Effector memory CD4-positive, alpha-beta T cell (primary cell): ENCODE measurements at places on chromosomes 13 and 19.

GRCh38 chr13:104301171-104301975, 1235.2 kb upstream of the SLC10A2 start:
- H3K27me3 ChIP-seq = no peaks in the 10 kb centered on the region
- no peak for DNase-seq
- H3K4me1 ChIP-seq = no peaks in the 10 kb centered on the region
- no peaks in the 10 kb centered on the region for H3K36me3 ChIP-seq
- H3K4me3 ChIP-seq = no peak overlapping the region
- H3K27ac ChIP-seq = no peak overlapping the region

- no peaks in the 10 kb centered on the region for H3K4me1 ChIP-seq
- H3K27me3 ChIP-seq = no peaks in the 10 kb centered on the region
- no peak for DNase-seq
- no peak overlapping the region for H3K4me3 ChIP-seq
- no peak overlapping the region for H3K27ac ChIP-seq
These were observed 545.4 kb downstream of the SUCLA2 start for GRCh38 chr13:47455626-47456025.

DNA sequence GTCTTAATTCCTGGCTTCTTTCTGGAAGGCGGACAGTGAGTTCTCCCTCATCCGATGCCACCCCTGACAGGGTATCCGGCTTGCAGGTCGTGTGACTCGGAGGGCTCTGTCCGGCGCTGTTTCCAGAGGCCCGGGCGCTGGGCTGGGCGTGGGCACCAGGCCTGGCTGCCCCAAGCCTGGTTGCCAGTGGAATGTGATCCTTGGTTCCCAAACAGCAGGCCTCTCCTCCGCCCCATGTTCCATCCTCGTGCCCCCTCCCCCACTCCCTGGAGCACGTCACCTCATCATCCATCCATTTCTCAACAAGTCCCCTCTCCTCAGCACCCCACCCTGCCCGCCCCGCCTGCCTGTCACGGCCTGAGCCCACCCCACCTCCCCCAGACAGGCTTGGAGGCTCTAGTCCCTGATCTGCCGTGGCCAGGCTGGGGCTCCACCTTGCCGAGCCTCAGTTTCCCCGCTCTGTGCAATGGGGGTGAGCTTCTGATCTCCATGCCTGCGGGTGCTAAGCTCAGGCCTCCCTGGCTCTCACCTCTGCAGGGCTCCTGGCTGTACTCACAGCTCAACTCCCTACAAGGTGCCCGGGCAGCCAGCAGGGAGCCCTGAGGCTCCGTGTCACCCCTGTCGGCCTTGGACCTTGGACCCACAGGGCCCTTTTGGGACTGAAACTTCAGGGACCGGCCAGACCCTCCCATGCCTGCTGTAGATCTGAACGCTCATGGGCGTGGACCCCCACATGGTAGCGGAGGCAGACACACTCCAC, 2.3 kb downstream of the TBXA2R start:
- H3K36me3 ChIP-seq = no peaks in the 10 kb centered on the region
- no peak overlapping the region for H3K4me3 ChIP-seq
- H3K27ac ChIP-seq = no peak overlapping the region
- peaks cover 26% of the 10 kb centered on the region for H3K4me1 ChIP-seq

GRCh38 chr13:73717632-73718031, 416.6 kb downstream of the KLF12 start:
- no peak for DNase-seq
- peaks cover 18% of the 10 kb centered on the region for H3K36me3 ChIP-seq
- H3K27ac ChIP-seq = peak overlapping the region; percentile 72
- H3K4me1 ChIP-seq = peaks cover 29% of the 10 kb centered on the region
- no peak overlapping the region for H3K4me3 ChIP-seq
- H3K27me3 ChIP-seq = no peaks in the 10 kb centered on the region

GRCh38 chr13:42369071-42369797, 97.3 kb downstream of the AKAP11 start:
- H3K27ac ChIP-seq = no peak overlapping the region
- H3K4me3 ChIP-seq = no peak overlapping the region
- H3K4me1 ChIP-seq = no peaks in the 10 kb centered on the region

DNA sequence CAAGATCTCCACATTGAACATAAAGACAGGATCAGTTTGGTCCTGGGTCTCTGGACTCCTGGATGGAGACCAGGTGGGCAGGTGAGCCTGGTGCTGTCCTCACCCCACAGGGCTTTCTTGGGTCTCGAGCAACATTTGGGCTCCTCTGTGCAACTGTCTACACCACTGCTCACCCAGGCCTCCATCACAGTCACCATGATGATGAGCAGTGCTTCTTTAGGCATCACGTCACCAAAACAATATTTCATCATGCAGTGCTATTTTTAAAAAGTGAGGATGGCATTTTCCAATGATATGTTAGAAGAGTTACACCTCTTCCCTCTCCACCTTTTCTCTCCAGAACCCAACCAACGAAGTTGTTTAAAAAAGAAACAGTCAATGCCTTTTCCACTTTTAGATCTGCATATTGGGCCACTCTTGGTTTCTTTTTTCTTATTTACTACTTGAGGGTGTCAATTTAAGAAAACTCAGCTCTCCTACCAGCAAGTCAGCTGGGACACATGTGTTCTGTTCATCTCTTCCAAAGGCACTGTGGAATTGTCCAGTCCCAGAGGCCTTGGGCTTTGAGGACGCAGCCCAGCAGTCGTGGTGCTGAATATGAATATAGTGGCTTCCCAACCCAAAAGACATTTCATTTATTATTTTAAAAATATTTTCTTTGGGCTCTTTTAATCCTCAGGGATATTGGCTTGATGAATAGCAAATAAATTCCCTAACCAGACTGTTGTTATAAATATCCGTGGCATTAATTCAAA, 405.7 kb downstream of the KCNRG start:
- no peaks in the 10 kb centered on the region for H3K27me3 ChIP-seq
- H3K27ac ChIP-seq = no peak overlapping the region
- H3K36me3 ChIP-seq = no peaks in the 10 kb centered on the region
- H3K4me3 ChIP-seq = no peak overlapping the region
- H3K4me1 ChIP-seq = no peaks in the 10 kb centered on the region
- no peak for DNase-seq

DNA sequence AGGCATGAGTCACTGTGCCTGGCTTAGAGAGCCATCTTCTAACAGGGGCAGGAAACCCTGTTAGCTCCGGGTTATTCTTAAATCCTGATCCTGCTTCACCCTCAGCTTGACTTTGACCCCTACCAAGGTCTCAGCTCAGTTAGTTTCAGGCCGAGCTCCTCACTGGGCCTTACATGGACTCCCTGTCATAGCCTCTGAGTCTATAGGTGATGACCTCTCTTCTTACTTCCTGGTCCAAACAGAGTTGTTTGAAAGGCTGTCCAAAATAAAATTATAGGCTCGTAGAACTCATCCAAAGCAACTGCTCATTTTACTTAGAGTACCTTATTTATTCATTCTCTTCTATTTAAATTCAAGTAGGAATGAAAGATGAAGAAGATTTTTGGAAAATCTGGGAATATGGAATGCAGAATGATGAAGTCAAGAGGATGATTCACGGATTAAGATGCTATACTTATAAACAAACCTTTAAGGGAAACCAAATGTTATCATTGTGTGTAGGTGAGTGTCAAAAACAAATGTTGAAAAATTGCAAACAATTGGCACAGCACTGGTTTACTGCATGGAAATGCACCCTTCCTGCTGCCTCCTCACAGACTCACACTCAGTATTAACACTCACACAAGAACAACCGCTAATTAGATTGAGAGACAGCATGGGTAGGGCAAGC, 174.1 kb downstream of the RGCC start:
- H3K36me3 ChIP-seq = no peaks in the 10 kb centered on the region
- no peaks in the 10 kb centered on the region for H3K27me3 ChIP-seq
- H3K27ac ChIP-seq = no peak overlapping the region
- no peaks in the 10 kb centered on the region for H3K4me1 ChIP-seq

GRCh38 chr19:3096902-3097326, 2.8 kb downstream of the GNA11 start:
- no peaks in the 10 kb centered on the region for H3K36me3 ChIP-seq
- no peak for DNase-seq
- H3K27ac ChIP-seq = no peak overlapping the region
- H3K4me1 ChIP-seq = peaks cover 30% of the 10 kb centered on the region
- no peak overlapping the region for H3K4me3 ChIP-seq
- peaks cover 16% of the 10 kb centered on the region for H3K27me3 ChIP-seq

DNA sequence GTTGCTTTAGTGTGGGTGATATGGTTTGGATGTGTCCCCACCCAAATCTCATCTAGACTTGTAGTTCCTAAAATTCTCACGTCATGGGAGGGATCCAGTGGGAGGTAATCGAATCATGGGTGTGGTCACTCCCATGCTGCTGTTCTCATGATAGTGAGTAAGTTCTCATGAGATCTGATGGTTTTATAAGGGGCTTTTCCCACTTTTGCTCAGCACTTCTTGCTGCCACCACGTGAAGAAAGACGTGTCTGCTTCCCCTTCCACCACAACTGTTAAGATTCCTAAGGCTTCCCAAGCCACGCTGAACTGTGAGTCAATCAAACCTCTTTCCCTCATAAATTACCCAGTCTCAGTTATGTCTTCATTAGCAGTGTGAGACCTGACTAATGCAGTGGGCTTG, 26.0 kb downstream of the OR10H4 start:
- H3K4me1 ChIP-seq = no peaks in the 10 kb centered on the region
- no peak for DNase-seq
- no peak overlapping the region for H3K27ac ChIP-seq
- H3K4me3 ChIP-seq = no peak overlapping the region
- H3K36me3 ChIP-seq = no peaks in the 10 kb centered on the region
- H3K27me3 ChIP-seq = peaks cover 10% of the 10 kb centered on the region

DNA sequence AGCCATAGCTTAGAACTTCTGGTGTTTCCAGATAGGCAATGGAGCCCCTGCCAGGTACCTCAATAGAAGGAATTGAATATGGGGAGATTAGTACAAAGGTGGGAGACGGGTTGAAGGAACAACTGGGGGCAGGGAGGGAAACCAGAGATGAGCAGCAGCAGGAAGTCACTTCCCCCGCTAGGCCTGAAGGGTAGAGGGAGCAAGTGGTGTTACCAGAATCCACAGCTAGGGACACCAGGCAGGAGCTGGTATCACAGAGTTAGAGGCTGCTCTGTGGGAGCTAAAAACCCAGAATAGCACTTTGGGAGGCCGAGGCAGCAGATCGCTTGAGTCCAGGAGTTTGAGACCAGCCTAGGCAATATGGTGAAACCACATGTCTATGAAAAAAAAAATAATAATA, 15.3 kb upstream of the HNRNPUL1 start:
- no peaks in the 10 kb centered on the region for H3K36me3 ChIP-seq
- no peak overlapping the region for H3K4me3 ChIP-seq
- no peaks in the 10 kb centered on the region for H3K27me3 ChIP-seq
- no peak overlapping the region for H3K27ac ChIP-seq
- H3K4me1 ChIP-seq = no peaks in the 10 kb centered on the region

GRCh38 chr19:7832009-7832408, 2.0 kb downstream of the EVI5L start:
- no peak for DNase-seq
- no peaks in the 10 kb centered on the region for H3K27me3 ChIP-seq
- no peak overlapping the region for H3K4me3 ChIP-seq

DNA sequence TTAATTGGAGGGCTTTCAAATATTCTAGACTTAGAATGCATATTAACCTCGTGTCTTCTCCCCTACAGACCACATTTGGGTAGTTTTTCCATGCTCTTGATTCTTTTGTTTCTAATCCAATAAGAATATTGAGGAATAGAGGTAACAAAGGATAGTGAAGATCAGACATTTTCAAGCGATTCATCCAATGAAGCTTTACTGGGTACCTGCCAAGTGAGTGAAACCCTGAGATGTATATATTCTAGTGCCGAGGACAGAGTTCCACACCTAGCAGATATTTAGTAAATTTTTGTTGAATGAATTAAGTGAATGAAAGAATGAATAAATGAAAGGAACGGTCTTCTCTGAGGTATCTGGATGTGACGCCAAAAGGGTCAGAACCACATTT, 442 bp upstream of the RFC3 start:
- H3K4me3 ChIP-seq = peak overlapping the region; percentile 92
- no peaks in the 10 kb centered on the region for H3K27me3 ChIP-seq
- H3K4me1 ChIP-seq = peaks cover 4% of the 10 kb centered on the region
- H3K27ac ChIP-seq = peak overlapping the region; percentile 50
- no peaks in the 10 kb centered on the region for H3K36me3 ChIP-seq

DNA sequence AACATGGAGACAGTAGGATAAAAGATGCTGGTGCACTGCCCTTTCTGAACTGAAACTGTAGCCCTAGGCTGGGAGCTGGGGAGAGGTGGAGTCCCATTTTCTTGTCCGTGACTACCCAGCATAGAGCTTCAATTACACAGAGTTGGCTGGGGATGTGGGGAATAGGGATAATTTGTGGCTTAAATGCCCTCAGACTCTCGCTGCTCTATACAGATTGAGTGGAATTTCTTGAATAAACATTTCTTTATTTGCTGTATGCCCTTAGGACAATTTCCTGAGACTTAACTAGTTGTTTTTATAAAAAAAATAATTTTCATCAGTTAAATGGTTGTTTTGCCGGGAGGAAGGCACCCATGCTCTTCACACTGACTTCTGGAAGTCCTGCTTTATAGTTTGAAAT, 7.2 kb downstream of the IGFL2 start:
- no peak for DNase-seq
- no peak overlapping the region for H3K27ac ChIP-seq
- no peaks in the 10 kb centered on the region for H3K36me3 ChIP-seq
- H3K4me3 ChIP-seq = no peak overlapping the region
- H3K4me1 ChIP-seq = no peaks in the 10 kb centered on the region

- H3K27ac ChIP-seq = peak overlapping the region; percentile 44
- H3K4me1 ChIP-seq = peaks cover 18% of the 10 kb centered on the region
- H3K4me3 ChIP-seq = no peak overlapping the region
- no peaks in the 10 kb centered on the region for H3K27me3 ChIP-seq
- H3K36me3 ChIP-seq = peaks cover 88% of the 10 kb centered on the region
- peak; percentile 80 for DNase-seq
These were observed 13.1 kb downstream of the DDX39A start for GRCh38 chr19:14405758-14406644.

GRCh38 chr13:114124921-114125320, 7.5 kb downstream of the RASA3 start:
- no peak overlapping the region for H3K4me3 ChIP-seq
- H3K4me1 ChIP-seq = peaks cover 91% of the 10 kb centered on the region
- H3K27me3 ChIP-seq = no peaks in the 10 kb centered on the region
- H3K27ac ChIP-seq = peak overlapping the region; percentile 49

DNA sequence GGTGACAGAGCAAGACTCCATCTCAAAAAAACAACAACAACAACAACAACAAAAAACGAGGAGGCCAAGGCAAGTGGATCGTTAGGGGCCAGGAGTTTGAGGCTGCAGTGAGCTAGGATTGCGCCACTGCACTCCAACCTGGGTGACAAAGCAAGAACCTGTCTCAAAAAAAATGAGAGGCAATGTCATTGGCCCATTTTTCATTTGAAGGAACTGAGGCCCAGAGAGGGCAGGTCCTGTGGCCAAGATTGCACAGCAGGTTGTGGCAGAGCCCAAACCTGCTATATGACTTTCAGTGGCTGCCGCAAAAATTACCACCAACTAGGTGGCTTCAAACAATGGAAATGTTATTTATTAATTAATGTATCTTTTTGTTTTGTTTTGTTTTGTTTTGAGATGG, 5.5 kb downstream of the PIK3R2 start:
- no peak for DNase-seq
- peaks cover 15% of the 10 kb centered on the region for H3K4me1 ChIP-seq
- peaks cover 7% of the 10 kb centered on the region for H3K36me3 ChIP-seq
- no peaks in the 10 kb centered on the region for H3K27me3 ChIP-seq
- no peak overlapping the region for H3K27ac ChIP-seq

GRCh38 chr13:77528834-77529500, 6.5 kb upstream of the SCEL start:
- no peak overlapping the region for H3K27ac ChIP-seq
- H3K4me1 ChIP-seq = no peaks in the 10 kb centered on the region
- no peaks in the 10 kb centered on the region for H3K27me3 ChIP-seq
- no peaks in the 10 kb centered on the region for H3K36me3 ChIP-seq

GRCh38 chr13:26024558-26024957, 27.3 kb downstream of the SHISA2 start:
- no peak overlapping the region for H3K27ac ChIP-seq
- no peak for DNase-seq
- no peaks in the 10 kb centered on the region for H3K36me3 ChIP-seq
- H3K4me3 ChIP-seq = no peak overlapping the region
- no peaks in the 10 kb centered on the region for H3K4me1 ChIP-seq
